ENCODE measurements at places on chromosomes 11 and 22. TPM values are rescaled to one million over a fixed set of nuclear protein-coding genes. Genes with fewer than 3 reads are reported as not detected.

GRCh38 chr11:1113405-1114201, 38.9 kb downstream of the MUC2 start:
- no peak for DNase-seq

- no peak for DNase-seq
These were observed 73.2 kb upstream of the OPCML start for GRCh38 chr11:133605482-133605881.

GRCh38 chr22:25146906-25147641, 52.6 kb upstream of the CRYBB3 start:
- no peak for DNase-seq

Gene RIBC2
- 1.3 TPM for total RNA-seq

GRCh38 chr11:54558919-54559318, 44.9 kb downstream of the OR4C46 start:
- no peak for DNase-seq
